Type B pancreatic cell (in vitro differentiated cells): ENCODE measurements at places on chromosomes 16 and 17. TPM values are rescaled to one million over a fixed set of nuclear protein-coding genes. Genes with fewer than 3 reads are reported as not detected.

DRC7 gene
- total RNA-seq, result 0.69 and 7.4 TPM in 2 replicates

- no peak for DNase-seq
- H3K27ac ChIP-seq, result no peak overlapping the region
- H3K4me1 ChIP-seq, result peaks cover 6% of the 10 kb centered on the region
Observed at GRCh38 chr17:71378036-71378435, 742.8 kb upstream of the SOX9 start.

DNA sequence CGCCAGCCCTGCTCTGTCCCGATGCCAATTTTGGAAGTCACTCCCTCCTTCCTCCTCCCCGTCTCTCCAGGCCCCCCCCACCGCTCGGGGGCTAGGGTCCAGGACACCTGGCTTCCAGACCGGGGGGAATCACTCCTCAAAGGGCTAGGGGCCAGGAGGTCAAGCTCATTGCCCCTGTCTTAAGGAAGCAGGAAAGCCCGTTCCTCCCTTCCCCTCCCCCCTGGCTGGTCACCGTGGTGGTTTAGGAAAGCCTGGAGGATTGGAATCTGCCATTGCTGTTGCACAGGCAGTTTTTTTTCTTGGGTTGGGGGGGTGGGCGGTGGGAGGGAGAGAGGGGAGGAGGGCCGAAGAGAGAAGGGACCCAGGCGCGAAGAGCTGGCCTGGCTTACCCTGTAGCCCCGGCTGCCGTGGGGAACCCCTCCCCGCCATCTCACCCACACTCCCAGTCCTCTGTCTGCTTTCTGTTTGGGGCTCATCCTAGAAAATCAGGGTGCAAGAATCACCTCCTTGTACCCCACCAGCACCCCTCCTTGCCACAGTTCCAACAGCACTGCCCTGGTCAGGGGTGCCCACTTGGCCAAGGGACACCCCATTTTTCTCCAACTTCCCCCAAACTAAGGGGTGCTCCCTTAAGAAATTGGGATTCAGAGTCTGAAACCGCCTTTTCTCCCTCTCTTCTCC lies 2.9 kb upstream of the BCL6B start:
- peaks cover 12% of the 10 kb centered on the region for H3K4me1 ChIP-seq
- no peaks in the 10 kb centered on the region for H3K36me3 ChIP-seq
- peak overlapping the region; percentile 36 for H3K27ac ChIP-seq
- peak overlapping the region; percentile 36 for H3K4me3 ChIP-seq
- H3K27me3 ChIP-seq, result peaks cover 44% of the 10 kb centered on the region

KRTAP4-6 gene
- total RNA-seq, result not detected in 2 replicates

KRT20 gene
- 13.0 and 41.9 TPM in 2 replicates for total RNA-seq

DNA sequence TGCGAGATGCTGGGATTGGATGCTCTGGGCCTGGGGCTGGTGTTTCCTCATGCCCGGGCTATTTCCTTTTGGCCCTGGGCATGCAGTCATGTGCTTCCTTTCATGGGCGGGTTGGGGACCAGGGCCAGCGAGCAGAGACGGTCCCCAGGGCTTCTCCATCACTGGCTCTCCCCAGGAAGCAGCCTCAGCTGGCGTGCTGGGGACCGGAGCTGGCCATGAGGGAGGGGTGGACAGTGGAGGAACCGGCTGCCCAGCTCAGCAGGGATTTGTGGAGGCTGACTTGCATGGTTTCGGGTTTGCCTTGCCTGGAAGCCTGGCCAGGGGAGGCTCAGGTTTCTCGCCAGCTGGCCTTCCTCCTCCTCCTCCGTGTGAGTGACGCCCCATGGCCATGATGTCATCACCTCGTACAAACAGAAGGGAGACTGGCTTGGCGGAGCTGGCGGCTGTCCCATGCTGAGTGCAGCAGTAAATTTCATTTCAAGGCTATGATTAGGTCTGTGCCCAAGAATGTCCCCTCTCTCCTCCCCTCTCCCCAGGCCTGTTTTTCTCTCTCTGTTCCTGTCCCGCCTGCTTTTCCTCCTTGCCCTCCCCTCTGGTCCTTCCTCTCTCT lies 8.9 kb upstream of the TIMP2 start:
- H3K27me3 ChIP-seq, result no peaks in the 10 kb centered on the region
- peak overlapping the region; percentile 85 for H3K27ac ChIP-seq
- peaks cover 26% of the 10 kb centered on the region for H3K4me1 ChIP-seq
- peak; percentile 84 for DNase-seq
- no peaks in the 10 kb centered on the region for H3K36me3 ChIP-seq
- H3K4me3 ChIP-seq, result peak overlapping the region; percentile 60

ZNF747 gene
- total RNA-seq, result 9.3 and 11.4 TPM in 2 replicates

DNA sequence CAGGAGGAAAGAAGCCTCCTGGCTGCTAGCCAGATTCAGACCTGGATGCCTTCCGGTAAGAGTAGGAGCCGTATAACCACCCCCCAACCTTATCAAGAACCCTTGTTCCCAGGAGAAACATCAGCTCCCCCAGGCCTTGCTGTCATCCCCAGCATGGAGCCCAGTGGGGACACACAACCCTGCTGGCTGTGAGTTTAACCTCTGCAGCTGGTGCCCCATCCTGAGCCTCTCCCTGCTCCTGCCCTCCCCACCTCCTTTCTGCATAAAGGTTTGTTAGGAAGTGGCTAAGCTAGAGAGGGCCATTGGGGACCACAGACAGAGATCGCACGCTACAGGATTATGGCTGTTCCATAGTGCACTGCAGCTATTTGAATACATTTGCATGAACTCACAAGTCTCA lies 55.5 kb upstream of the RPL38 start:
- no peak for DNase-seq
- H3K27me3 ChIP-seq, result peaks cover 15% of the 10 kb centered on the region
- H3K36me3 ChIP-seq, result no peaks in the 10 kb centered on the region
- no peak overlapping the region for H3K27ac ChIP-seq
- H3K4me3 ChIP-seq, result no peak overlapping the region
- no peaks in the 10 kb centered on the region for H3K4me1 ChIP-seq

DNA sequence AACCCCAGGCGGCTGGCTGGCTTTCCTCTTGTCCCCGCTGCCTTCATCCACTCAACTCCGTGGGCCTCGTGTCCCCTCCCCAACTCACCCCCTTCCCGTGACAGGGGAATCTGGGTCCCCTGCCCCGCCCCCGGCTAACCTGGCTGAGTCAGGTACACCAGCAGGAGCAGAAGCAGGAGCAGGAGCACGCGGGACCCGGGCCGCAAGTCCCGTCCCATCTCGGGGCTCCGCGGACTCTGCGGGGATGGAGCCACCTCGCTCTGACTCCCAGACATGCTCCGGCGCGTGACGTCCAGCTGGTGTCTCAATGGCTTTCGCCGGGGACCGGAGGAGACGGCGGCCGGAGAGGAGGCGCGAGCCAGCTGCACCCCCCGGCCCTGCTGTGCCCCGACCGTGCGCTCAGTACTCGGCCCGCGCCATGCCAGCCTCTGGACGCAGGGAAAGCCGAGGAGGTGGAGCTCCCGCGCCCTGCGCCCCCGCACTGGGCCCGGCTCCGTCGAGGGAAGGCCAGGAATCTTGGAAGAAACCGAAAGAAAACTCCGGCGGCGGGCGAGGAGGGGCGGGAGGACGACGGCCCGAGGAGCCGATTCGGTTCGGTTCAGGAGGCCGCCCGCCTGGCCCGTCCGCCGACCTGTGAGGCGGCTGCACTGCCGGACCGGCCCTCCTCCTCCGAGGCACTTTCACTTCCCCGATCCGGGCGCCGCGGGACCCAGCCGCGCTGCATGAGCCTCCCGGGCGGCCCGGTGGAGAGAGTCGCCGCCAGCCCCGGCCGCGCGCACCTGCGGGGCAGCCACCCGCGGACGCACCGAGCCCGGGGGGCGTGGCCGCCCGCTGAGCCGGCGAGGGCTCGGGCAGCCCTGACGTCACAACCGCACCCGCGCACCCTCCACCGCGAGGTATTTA lies at the start of the genes CXCL16 and ZMYND15:
CXCL16 (minus strand) TSS at position 807 of the 903 bp plus-strand sequence; CDS start at position 218, 589 bp downstream.
ZMYND15 (plus strand) TSS at position 712 of the 903 bp plus-strand sequence. CDS start 716 bp downstream, outside the sequence.
- H3K4me1 ChIP-seq, result peaks cover 9% of the 10 kb centered on the region
- DNase-seq, result no peak
- peak within 1 kb of the TSS; percentile 94 for H3K27ac ChIP-seq
- H3K27me3 ChIP-seq, result peaks cover 78% of the 10 kb centered on the region
- H3K4me3 ChIP-seq, result peak within 1 kb of the TSS; percentile 89

DNA sequence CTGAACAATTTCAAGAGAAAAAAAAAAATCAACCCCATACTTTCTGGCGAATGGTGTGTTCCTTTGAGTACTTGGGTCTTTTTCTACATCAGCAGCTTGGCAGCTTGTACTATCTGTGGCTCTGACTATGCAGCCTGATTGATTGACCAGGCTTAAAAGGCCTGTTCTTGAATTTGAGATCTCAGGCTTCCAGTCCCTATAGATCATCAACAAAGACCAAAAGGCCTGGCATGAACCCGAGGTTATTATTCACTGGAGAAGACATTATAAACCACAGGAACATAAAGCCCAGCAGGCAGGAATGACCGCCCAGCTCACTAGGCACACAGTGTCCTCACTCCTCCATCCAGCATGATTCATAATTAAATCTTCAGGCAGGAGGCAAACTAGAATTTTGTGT lies 32.1 kb upstream of the CDH3 start:
- H3K27ac ChIP-seq, result no peak overlapping the region
- H3K4me1 ChIP-seq, result no peaks in the 10 kb centered on the region
- no peaks in the 10 kb centered on the region for H3K36me3 ChIP-seq

- no peaks in the 10 kb centered on the region for H3K27me3 ChIP-seq
- H3K4me3 ChIP-seq, result no peak overlapping the region
- H3K36me3 ChIP-seq, result no peaks in the 10 kb centered on the region
- DNase-seq, result no peak
Observed at GRCh38 chr17:53757559-53757958, 65.2 kb upstream of the KIF2B start.

DNA sequence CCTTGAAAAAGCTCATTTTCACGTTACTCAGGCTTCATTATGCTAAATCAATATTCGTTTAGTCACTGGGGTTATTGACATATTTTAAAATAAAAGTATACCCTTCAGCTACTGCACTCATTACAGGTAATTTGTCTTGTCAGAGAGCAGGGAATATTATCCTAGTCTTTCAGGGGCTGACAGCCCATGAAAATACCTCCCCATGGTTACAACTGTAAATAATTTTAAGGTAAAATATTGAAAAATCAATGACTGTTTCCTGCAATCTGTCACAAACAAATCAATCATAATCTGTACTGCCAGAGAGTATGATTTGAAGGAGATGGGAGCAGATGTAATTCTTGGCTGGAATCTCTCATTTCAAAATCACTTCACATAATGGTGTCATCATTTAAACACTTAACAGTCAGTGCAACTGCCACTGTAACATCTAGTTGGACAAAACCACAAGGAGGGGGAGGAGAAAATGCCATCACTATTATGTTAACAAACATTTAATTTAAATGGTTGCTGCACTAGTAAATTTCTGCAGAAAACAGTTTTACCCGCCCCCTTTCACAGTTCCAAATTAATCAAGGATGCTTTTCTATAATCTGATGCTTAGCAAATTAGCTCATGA lies 9.3 kb upstream of the IRX5 start:
- H3K27ac ChIP-seq, result no peak overlapping the region
- peaks cover 22% of the 10 kb centered on the region for H3K36me3 ChIP-seq
- H3K4me1 ChIP-seq, result peaks cover 20% of the 10 kb centered on the region
- no peak overlapping the region for H3K4me3 ChIP-seq

GRCh38 chr17:55263569-55264277 lies 1.0 kb upstream of the HLF start:
- peak overlapping the region; percentile 84 for H3K4me3 ChIP-seq
- H3K4me1 ChIP-seq, result peaks cover 6% of the 10 kb centered on the region
- peaks cover 70% of the 10 kb centered on the region for H3K27me3 ChIP-seq
- H3K36me3 ChIP-seq, result no peaks in the 10 kb centered on the region
- no peak overlapping the region for H3K27ac ChIP-seq
- DNase-seq, result no peak

GRCh38 chr17:55121268-55121667 lies 143.5 kb upstream of the HLF start:
- no peaks in the 10 kb centered on the region for H3K4me1 ChIP-seq
- no peaks in the 10 kb centered on the region for H3K27me3 ChIP-seq
- no peak for DNase-seq
- H3K27ac ChIP-seq, result no peak overlapping the region

DNA sequence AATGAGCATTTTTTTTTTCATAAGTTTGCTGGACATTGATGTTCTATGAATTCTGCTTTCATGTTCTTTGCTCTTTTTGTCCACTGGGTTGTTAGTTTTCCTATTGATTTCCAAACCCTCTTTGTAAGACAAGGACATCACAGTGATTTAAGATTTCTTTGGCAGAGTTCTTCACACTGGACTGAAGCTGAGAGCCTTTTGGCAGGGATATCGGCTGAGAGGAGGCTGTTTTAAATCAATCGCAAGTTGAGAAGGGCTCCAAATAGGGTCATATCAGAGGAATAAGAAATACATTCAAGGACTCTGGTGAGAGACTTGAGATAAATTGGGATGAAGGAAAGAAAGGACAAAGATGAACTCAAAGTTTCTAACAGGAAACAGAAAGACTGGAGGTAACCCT lies 165.8 kb upstream of the AXIN2 start:
- no peaks in the 10 kb centered on the region for H3K27me3 ChIP-seq
- no peak overlapping the region for H3K4me3 ChIP-seq
- H3K27ac ChIP-seq, result no peak overlapping the region
- no peak for DNase-seq
- no peaks in the 10 kb centered on the region for H3K36me3 ChIP-seq

- DNase-seq, result no peak
- H3K27ac ChIP-seq, result no peak overlapping the region
- peaks cover 18% of the 10 kb centered on the region for H3K36me3 ChIP-seq
- H3K4me3 ChIP-seq, result no peak overlapping the region
- no peaks in the 10 kb centered on the region for H3K27me3 ChIP-seq
Observed at GRCh38 chr16:50102051-50102746, 36.4 kb downstream of the HEATR3 start.

CTRB2 gene
- total RNA-seq, result not detected in 2 replicates

SPATA32 gene
- not detected in 2 replicates for total RNA-seq

- no peaks in the 10 kb centered on the region for H3K36me3 ChIP-seq
- no peak overlapping the region for H3K4me3 ChIP-seq
- peaks cover 21% of the 10 kb centered on the region for H3K27me3 ChIP-seq
- H3K4me1 ChIP-seq, result peaks cover 3% of the 10 kb centered on the region
- no peak overlapping the region for H3K27ac ChIP-seq
Observed at GRCh38 chr17:58447039-58447975, 30.0 kb upstream of the RNF43 start.

DNA sequence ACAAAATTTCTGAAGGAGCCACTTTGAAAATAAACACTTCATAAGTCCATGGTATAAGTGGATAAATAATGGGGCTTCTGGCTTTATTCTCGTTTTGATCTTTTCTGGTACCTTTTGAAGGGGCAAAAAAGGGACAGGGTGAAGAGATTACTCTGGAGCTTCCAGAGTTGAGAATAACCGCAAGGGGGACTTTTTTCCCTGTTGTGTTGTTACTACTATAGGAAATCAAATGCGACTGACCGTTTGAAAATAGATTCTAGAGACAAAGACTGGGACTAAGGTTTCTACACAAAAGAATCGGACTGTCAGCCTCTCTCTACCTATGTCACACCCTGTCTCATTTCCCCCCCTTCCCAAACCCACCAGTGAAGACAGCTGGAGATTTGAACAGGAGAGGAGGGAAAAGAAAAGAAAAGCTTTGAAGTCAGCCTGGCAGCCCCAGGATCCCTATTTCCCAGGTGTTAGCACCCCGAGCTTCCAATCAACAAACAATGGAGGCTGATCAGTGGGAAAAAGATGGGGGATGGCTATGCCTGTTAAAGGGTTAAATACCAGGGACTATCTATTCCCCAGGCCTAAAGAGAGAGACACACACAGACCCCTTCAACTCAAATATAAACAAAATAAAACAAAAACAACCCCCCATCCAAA lies 8.4 kb downstream of the HOXB4 start:
- peaks cover 39% of the 10 kb centered on the region for H3K4me1 ChIP-seq
- H3K4me3 ChIP-seq, result no peak overlapping the region
- peaks cover 18% of the 10 kb centered on the region for H3K36me3 ChIP-seq
- peaks cover 45% of the 10 kb centered on the region for H3K27me3 ChIP-seq
- no peak for DNase-seq
